ENCODE measurements at places on chromosomes 6 and 20. TPM values are rescaled to one million over a fixed set of nuclear protein-coding genes. Genes with fewer than 3 reads are reported as not detected.

SLC22A7 gene
- not detected for total RNA-seq

GRCh38 chr20:6673071-6673470, 94.4 kb upstream of the BMP2 start:
- no peak overlapping the region for H3K4me3 ChIP-seq
- no peaks in the 10 kb centered on the region for H3K27me3 ChIP-seq
- no peaks in the 10 kb centered on the region for H3K4me1 ChIP-seq

DNA sequence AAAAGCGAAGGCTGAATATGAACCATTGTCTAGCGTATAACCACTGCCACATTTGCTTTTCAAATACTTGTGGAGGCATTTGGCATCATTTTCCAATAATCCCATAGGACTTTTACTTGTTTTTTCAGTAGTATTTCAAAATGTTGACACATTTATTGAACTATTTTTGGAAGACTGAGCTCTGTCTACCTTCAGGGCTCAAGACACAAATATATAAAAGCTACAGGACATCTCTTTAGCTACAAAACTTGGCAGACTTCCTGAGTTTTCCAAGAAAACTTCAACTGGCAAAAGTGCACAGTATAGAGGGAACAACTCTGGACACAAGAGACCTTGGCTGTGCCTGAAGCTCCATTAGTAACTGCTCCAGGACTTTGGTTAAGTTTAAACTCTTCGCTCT, 13.4 kb downstream of the EPB41L2 start:
- no peak for DNase-seq
- H3K36me3 ChIP-seq, result no peaks in the 10 kb centered on the region
- H3K4me3 ChIP-seq, result no peak overlapping the region
- H3K4me1 ChIP-seq, result peaks cover 8% of the 10 kb centered on the region

DNA sequence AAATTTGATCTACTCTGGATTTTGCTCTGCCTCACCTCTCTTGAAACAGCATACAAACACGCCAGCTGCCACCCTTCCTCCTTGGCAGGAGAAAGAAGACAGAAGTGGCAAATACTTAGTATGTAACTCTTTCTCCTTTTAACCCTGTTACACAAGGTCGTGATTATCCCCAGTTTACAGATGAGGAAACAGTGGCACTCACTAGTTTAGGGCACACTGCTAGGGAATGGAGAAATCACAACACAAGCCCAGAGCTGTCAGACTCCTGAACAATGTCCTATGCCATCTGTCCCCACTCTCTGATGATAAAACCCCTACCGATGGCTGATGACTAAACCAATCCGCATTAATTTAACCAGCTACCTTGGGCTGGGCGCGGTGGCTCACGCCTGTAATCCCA, 79.7 kb downstream of the FGD2 start:
- H3K27me3 ChIP-seq, result no peaks in the 10 kb centered on the region
- no peak overlapping the region for H3K27ac ChIP-seq
- no peak for DNase-seq
- H3K36me3 ChIP-seq, result no peaks in the 10 kb centered on the region

- no peak overlapping the region for H3K4me3 ChIP-seq
- H3K27ac ChIP-seq, result no peak overlapping the region
- H3K4me1 ChIP-seq, result peaks cover 6% of the 10 kb centered on the region
Observed at GRCh38 chr6:144653885-144654505, 368.9 kb downstream of the UTRN start.

DNA sequence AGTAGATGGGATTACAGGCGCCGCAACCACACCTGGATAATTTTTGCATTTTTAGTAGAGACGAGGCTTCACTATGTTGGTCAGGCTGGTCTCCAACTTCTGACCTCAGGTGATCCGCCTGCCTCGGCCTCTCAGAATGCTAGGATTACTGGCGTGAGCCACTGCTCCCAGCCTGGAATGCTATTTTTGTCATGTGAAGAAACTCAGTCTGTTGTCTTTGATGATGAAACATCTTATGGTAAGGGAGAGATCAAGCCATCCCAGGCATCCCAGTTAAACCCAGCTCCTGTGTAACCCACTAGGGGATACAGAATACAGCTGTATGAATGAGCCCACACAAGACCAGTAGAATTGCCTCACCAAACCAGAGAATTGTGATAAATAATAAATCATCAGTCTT, 83.6 kb upstream of the RBM24 start:
- H3K27ac ChIP-seq, result no peak overlapping the region
- H3K4me1 ChIP-seq, result no peaks in the 10 kb centered on the region
- no peak for DNase-seq
- H3K36me3 ChIP-seq, result no peaks in the 10 kb centered on the region
- H3K27me3 ChIP-seq, result no peaks in the 10 kb centered on the region
- no peak overlapping the region for H3K4me3 ChIP-seq
